ENCODE measurements at places on chromosomes 6 and 20. TPM values are rescaled to one million over a fixed set of nuclear protein-coding genes. Genes with fewer than 3 reads are reported as not detected.

The POU3F2 gene
- not detected for total RNA-seq

DNA sequence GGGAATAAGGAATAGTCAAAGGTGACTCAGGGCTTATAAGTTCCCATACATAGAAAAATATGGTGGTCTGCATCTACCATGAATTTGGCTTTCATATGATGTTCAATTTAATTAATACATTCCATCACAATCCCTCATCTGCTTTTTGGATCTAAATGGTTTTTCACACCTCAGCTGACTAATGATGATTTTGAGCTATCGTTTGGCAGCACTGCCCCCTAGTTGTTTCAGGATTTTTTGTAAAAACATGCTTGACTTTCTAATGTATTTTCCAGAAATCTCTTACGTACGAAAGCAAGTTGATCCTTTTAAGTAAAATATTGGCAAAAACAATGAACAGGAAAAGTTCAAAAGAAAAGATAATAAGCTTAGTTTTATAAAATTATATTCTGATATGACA, 408.6 kb upstream of the ADGRB3 start:
- no peaks in the 10 kb centered on the region for H3K27me3 ChIP-seq
- H3K27ac ChIP-seq, result no peak overlapping the region
- H3K4me1 ChIP-seq, result no peaks in the 10 kb centered on the region
- H3K36me3 ChIP-seq, result no peaks in the 10 kb centered on the region
- no peak for DNase-seq

DNA sequence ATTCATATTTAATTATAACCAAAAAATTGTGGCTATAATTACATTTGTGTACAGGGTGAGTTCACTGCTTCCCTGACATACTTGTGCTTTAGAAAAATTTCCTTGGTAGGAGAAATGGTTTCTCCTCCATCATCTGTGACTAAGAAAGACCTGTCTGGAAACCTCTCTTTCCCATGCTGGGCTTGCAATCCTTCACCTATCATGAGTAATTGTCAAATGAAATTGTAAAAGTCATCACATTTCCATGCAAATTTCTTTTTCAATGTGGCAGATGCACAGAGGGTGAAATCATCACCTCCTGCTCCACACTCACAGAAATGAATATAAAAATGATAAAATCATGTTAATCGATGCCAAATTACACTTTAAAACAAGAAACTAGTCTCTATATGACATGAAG, 1.5 kb upstream of the SIRPB1 start:
- H3K36me3 ChIP-seq, result peaks cover 47% of the 10 kb centered on the region
- H3K4me1 ChIP-seq, result peaks cover 75% of the 10 kb centered on the region
- DNase-seq, result peak; percentile 42
- H3K4me3 ChIP-seq, result peak overlapping the region; percentile 17

The NMBR gene
- not detected for total RNA-seq

DNA sequence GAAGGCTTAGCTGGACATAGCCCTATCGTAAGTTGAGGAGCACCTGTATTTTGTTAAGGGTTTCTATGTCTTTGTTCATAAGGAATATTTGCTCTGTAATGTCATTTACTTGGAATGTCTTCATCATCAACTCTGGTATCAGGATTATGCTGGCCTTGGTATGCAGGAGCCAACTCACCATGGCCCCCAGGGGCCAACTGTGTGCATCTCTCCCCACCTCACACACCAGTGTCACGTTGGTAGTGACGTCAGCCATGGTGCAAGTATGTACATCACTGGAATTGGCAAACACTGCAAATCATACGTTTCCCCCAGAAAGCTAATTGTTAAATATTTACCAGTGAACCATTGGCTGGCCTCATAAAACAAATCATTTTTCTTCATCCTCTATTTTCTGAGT, 70.8 kb downstream of the YTHDF1 start:
- DNase-seq, result no peak
- no peaks in the 10 kb centered on the region for H3K4me1 ChIP-seq
- peaks cover 17% of the 10 kb centered on the region for H3K27me3 ChIP-seq
- no peak overlapping the region for H3K4me3 ChIP-seq
- no peak overlapping the region for H3K27ac ChIP-seq
- no peaks in the 10 kb centered on the region for H3K36me3 ChIP-seq

DNA sequence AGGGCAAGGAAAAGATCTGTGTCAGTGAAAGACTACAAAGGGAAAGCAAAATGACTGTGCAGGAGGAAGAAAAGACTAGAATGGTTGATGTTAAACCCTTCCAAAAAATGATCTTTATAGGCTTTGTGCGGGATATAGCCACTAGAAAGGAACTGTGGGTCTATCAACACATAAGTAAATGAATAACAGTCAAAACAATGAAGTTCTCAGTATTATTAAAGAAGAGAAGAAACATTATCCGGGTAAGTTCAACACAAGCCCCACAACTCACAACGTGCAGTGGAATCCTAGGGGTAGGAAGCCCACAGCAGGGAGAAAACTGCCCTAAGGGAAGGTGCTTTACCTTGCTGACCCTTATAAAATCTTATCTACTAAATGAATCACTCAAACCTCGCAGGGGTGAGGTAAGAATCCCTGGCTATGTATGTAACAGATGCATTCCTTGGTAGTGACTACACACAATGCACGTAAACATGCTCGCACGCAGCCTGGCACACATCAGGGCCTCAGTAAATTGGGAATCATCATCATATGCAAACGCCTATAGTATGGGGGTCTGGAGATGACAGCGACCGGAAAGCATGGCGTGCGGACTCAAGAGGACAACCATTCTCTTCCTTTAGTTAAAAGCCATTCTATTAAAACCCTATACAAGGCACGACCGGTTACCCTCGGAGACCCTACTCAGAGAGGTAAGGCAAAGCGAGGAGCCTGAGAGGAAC, 11.3 kb downstream of the TFAP2A start:
- peaks cover 4% of the 10 kb centered on the region for H3K4me1 ChIP-seq
- H3K27me3 ChIP-seq, result peaks cover 76% of the 10 kb centered on the region
- H3K36me3 ChIP-seq, result peaks cover 9% of the 10 kb centered on the region
- H3K27ac ChIP-seq, result peak overlapping the region; percentile 61
- no peak for DNase-seq

The CRYBG1 gene
- total RNA-seq, result 10.0 TPM

GRCh38 chr20:3380228-3381070, 27.0 kb downstream of the DNAAF9 start:
- H3K4me1 ChIP-seq, result peaks cover 12% of the 10 kb centered on the region
- peaks cover 2% of the 10 kb centered on the region for H3K36me3 ChIP-seq
- no peak overlapping the region for H3K4me3 ChIP-seq

The OLIG3 gene
- total RNA-seq, result not detected

The TMEM151B gene
- total RNA-seq, result not detected

The CLPSL1 gene
- total RNA-seq, result not detected

GRCh38 chr6:109105681-109106080, 10.4 kb downstream of the CEP57L1 start:
- no peaks in the 10 kb centered on the region for H3K27me3 ChIP-seq
- H3K4me1 ChIP-seq, result peaks cover 1% of the 10 kb centered on the region
- peaks cover 16% of the 10 kb centered on the region for H3K36me3 ChIP-seq

DNA sequence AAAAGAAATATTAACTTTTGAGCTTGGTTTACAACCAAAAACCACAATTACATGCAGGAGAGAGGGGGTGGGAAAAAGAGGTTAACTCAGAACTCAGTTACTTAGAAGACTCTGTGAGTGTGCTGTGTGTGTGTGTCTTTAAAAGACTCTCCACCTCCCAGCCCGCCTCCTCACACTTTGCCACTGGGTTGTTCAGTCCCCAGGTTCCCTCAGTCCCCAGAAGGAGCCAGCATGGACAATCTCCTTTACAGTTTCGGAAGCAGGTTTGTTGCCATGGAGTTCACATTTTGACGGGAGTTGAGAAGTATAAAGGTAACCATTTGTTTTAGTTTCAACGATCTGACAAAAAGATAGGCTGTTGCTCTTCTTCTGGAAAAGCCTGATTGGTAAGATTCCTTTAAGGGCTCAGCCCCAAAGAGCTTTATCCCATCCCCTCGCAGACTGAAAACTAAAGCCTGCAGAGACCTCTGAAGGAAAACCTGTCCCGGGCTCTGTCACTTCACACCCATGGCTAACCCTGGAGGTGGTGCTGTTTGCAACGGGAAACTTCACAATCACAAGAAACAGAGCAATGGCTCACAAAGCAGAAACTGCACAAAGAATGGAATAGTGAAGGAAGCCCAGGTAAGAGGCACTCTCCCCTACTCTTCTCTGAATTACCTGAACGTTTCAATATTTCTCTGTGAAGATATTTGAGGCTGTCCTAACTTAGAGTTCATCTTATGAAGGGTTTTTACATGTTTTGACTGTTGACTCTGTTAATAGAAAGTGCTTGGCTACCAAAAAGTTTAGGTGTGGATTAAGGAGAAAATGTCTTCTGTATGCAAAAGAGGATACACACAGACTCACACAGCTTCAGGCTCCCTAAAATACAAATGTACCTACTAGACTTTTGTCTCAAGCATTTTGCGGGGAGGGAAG, at the start of gene SPTLC3:
SPTLC3 (plus strand) TSS at position 212 of the 921 bp plus-strand sequence; CDS start at position 508, 296 bp downstream.
- H3K27me3 ChIP-seq, result peaks cover 6% of the 10 kb centered on the region
- peaks cover 30% of the 10 kb centered on the region for H3K4me1 ChIP-seq
- H3K36me3 ChIP-seq, result no peaks in the 10 kb centered on the region
- peak; percentile 58 for DNase-seq
- peak within 1 kb of the TSS; percentile 65 for H3K4me3 ChIP-seq
- H3K27ac ChIP-seq, result peak within 1 kb of the TSS; percentile 46
